Posterior cingulate gyrus (tissue), 11 donors: ENCODE measurements at places on chromosomes 2 and 18.

- DNase-seq = no peak
Observed at GRCh38 chr18:42675810-42676209, 439.7 kb downstream of the RIT2 start.

- DNase-seq = no peak
Observed at GRCh38 chr2:54611830-54612545, 111.5 kb upstream of the EML6 start.

DNA sequence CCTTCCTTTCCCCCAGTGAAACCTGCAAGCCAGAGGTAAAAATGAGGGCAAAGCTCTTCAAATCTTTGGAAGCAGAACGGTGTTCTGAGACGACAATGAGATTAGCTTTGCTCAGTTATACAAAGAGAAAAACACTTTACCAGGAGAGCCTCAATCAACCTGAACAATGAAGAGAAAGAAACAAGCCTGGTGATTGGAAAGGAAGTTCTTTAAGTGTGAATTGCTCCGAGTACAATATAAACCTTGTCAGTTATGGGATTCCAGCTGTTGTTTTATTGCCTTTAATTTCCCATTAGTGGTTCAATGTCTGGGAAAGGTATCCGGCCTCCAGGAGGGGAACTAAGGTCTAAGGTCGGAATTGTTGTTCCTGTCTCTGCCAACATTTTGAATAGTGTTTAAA lies 901.6 kb downstream of the EPHA4 start:
- DNase-seq = no peak

DNA sequence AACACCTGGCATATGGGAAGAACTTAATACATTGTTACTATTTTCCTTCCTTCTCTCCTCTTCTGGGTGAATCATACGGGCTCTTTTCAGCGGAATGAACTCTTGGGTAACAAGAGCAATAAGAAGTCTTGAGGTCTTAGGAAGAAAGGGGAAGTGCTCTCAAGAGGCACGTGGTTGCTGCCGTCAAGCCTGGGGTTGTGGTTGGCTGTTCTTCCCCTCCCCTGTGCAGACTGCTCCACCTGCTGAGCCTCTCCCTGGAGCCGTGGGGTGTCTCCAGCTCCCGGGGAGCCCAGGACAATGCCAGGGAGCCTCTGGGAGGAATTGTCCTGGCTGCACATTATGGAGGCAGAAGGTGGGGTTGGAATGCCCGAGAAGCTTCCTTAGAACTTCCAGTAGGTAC lies 19.4 kb downstream of the TOGARAM2 start:
- no peak for DNase-seq

GRCh38 chr2:238040918-238041317 lies 19.9 kb upstream of the SCLY start:
- no peak for DNase-seq

DNA sequence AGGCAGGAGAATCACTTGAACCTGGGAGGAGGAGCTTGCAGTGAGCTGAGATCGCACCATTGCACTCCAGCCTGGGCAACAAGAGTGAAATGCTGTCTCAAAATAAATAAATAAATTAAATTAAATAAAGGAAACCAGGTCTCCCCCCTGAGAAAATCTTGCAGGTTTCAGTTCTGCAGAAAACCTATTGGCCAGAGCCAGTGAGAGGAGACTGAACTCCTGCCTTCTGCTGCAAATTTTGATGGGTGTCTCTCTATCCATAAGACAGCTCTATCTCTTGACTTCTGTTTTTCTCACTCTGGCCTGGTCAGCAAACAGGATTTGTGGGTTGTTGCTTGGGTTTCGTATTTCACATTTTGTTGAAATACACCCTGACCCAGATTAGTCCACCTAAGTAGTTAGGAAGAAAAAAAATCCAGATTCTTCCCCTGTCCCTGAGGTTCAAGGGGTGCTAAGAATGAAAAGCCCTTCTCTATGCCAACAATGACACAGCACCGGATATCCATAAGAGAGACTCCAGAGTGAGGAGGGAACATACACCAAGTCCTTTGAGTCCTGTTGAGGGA lies 86.7 kb upstream of the MAP4K4 start:
- DNase-seq = no peak

- no peak for DNase-seq
Observed at GRCh38 chr18:8063733-8064132, 496.6 kb downstream of the PTPRM start.

DNA sequence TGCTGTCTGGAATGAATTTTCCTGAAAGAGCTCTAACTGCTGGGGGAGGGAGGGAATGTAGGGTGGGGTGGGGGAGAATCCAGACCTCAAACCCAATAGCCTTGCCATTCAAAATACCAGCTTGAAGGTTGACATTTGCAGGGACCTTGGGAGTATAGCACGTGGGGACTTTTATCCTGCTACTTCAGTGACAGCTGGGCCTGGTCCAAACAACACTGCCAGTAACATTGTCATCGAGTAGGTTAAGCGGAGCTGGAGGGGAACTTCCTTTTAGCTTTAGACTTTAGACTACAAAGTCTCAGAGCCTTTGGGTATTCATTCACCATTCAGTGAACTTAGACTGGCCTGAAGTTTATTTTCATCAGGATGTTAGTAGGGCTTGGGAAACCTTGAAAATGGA lies 248.7 kb downstream of the MEIS1 start:
- no peak for DNase-seq

GRCh38 chr2:38030635-38031355 lies 45.2 kb downstream of the CYP1B1 start:
- no peak for DNase-seq

GRCh38 chr18:21741562-21742314 lies 1.1 kb downstream of the MIB1 start:
- peak; percentile 26 for DNase-seq

GRCh38 chr2:157443795-157444640 lies at the start of gene CYTIP:
Gene CYTIP, minus strand, starts transcription at chr2:157444089. Its CDS starts 69 bp downstream, at chr2:157444020.
- DNase-seq = no peak

- DNase-seq = no peak
Observed at GRCh38 chr18:36328916-36329315, 31.4 kb downstream of the FHOD3 start.

- no peak for DNase-seq
Observed at GRCh38 chr2:100629309-100629708, 66.5 kb downstream of the PDCL3 start.

DNA sequence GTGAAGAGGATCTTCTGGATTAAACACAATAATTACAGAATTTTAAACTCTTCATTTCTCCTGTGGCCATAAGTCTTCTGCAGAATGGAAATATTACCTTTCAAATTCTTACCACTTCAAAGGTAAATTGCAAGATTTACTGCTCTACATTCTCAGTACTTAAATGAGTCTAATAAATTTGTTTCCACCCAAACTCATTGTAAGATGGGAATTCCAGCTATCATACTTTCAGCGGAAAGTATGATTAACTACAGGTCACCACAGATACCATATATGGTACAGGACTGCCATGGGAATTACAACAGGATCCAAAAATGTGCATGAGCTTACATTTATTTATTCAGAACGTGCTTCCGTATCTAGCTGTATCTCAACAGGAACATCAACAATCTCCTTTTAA lies 3.1 kb downstream of the DSC3 start:
- no peak for DNase-seq

- DNase-seq = no peak
Observed at GRCh38 chr2:34738691-34739090, 1139.6 kb upstream of the FAM98A start.

DNA sequence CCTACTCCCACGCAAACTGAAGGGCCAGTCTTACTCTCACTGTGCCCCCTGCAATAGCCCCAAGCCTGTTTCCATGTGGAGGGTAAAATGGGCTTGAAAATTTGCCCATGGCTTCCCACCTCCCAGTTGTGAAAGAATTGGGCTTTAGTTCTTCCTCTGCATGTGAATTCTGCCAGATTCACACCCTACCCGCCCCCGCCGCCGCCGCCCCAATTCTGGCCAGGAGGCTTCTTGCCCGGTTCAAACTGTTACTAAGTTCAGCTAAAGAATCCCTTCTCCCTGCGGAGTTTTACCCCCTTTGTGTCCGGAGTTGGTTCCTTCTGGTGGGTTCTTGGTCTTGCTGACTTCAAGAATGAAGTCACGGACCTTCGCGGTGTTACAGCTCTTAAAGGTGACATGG lies 25.5 kb upstream of the SAP130 start:
- DNase-seq = no peak

- no peak for DNase-seq
Observed at GRCh38 chr18:41532344-41533086, 422.5 kb upstream of the PIK3C3 start.

DNA sequence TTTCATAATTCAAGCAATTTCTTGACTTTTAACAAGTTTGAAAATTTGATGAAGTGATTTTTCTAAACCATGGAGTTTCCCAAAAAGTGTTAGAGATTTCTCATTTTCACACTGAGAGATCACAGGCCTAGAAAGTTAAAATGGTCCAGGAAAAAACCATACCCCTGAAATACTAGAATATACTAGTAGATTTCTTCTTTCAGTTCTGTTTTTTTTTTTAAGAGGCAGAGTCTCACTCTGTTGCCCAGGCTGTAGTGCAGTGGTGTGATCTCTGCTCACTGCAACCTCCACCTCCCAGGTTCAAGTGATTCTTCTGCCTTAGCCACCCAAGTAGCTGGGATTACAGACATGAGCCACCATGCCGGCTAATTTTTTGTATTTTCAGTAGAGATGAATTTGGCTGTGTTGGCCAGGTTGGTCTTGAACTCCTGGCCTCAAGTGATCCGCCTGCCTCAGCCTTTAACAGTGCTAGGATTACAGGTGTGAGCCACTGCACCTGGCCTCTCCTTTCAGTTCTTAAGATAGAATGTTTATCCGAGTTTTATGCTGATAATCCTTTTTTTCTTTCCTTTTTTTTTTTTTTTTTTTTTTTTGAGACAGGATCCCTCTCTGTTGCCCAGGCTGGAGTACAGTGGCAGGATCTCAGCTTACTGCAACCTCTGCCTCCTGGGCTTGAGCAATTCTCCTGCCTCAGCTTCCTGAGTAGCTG lies 14.4 kb downstream of the MTHFD2 start:
- DNase-seq = no peak

DNA sequence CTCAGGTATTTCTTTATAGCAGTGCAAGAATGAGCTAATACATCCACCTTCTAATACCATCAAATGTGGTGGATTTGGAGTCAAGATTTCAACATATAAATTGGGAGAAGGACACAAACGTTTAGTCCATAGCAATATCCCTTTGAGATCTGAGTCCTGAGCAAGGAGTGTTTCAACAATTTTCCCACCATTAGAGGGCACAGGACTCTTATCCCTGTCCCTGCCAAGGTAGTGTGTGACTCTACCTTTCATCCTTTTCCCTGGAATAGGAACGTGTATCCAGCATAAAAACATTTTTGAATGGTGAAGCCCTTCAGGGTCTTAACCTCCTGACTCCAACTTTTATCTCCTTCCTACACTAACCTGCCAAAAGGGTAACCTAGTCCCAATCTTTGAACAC lies 181.3 kb upstream of the SRD5A2 start:
- no peak for DNase-seq

DNA sequence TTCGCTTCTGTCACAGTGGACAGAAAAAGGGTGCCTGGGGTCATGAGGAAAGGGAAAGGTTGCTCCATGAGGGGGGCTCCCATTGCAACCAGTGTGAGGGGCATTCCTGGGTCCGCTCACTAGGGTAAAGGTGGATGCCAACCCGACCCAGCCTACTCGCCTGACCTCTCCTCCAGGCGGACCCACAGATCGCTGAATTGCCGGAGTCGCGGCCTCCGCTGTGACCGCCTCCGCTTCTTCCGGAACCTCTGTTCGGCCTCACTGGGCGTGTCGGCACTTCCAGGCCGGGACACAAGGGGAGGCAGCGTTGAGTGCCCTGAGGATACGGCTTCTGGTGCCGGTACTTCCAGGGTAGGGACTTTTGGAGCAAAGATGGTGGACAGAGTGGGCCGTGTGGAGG lies 57.1 kb downstream of the TRABD2A start:
- DNase-seq = no peak

DNA sequence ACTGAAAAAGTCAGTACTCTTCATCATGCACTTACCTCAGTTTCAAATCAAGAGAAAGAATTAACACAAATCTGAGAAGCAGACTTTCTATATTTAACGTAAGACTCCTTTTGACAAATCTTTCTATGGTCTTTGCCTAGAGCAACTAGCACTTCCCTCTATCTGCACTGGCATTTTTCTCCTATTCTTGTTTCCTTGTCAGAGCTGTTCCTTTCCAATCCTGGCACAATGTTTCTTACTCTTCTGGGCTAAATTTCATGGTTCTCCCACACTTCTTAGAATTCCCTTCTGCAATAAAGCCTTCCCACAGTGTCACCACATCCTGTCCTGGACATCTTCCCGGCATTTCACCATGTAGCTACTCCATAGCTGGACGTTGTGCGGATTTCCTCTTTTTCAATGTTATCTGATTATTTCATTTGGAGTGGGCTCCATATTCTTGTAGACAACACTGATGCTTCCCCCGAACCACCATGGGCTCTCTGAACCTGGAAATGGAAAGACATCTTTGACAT lies 144.7 kb upstream of the CTNNA2 start:
- no peak for DNase-seq

- no peak for DNase-seq
Observed at GRCh38 chr18:44750774-44751173, 70.1 kb downstream of the SETBP1 start.

DNA sequence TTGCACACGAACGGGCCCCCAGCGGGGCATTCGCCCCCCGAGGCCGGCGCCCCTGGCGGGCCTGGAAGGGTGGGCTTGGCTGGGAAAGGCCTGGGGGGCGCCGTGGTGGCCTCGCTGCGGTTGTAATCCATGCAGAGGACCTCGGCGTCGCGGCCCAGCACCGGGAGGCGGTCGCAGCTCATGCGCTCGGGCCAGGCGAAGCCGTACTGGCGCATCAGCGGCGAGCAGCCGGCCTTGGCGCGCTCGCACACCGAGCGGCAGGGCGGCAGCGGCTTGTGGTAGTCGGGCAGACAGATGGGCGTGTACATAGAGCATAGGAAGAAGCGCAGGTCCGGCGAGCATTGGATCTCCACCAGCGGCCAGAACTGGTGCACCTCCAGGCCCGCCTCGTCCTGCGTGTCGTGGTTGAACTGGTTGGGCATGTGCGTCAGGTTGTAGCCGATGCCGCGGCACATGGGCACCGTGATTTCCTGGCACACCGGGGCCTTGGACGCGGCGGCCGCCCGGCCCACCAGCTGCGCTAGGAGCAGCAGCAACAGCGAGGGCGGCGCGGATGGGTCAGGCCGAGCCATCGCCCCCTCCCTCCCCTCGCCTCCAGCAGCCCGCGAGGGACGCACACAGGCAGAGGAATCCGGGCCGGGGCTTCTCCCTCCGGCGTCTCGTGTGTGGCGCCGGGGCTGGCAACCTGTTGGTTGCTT lies 1.4 kb downstream of the FZD5 start:
- no peak for DNase-seq

GRCh38 chr2:221943076-221943810 lies 355.6 kb downstream of the PAX3 start:
- DNase-seq = no peak

- DNase-seq = no peak
Observed at GRCh38 chr2:155815851-155816250, 516.7 kb downstream of the NR4A2 start.

DNA sequence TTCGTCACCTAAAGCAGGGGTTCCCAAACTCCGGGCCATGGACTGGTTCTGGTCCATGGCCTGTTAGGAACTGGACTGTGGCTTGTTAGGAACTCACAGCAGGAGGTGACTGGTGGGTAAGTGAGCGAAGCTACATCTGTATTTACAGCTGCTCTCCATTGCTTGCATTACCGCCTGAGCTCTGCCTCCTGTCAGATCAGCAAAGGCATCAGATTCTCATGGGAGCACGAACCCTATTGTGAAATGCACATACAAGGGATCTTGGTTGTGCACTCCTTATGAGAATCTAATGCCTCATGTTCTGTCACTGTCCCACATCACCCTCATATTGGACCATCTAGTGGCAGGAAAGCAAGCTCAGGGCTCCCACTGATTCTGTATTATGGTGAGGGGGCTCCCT lies 217.0 kb downstream of the ZFP36L2 start:
- no peak for DNase-seq

GRCh38 chr2:133760376-133760775 lies 192.1 kb upstream of the NCKAP5 start:
- no peak for DNase-seq
